ENCODE measurements at places on chromosomes 6 and 20.

DNA sequence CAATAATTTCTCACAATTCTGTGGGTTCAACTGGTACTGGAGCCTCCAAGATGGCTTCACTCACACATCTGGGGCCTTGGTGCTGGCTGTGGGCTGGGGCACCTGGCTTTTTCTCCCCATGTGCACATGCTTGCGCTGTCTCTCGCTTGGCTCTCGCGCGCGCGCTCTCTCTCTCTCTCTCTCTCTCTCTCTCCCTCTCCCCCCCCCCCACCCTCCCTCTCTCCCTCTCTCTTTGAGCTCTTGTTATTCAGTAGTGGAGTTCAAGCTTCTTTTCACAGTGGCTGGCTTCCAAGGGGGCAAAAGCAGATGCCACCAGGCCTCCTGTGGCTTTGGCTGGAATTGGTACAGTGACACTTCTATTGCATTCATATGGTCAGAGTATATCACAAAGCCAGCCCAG is 10.8 kb upstream of the TBCC start:
- no peak for DNase-seq

GRCh38 chr6:69895396-69895795 is 29.0 kb downstream of the COL19A1 start:
- DNase-seq: no peak

GRCh38 chr20:8601542-8601912 is 467.4 kb upstream of the PLCB4 start:
- no peak for DNase-seq

- DNase-seq: peak; percentile 85
Observed at GRCh38 chr6:121652726-121653623, 217.5 kb downstream of the GJA1 start.

DNA sequence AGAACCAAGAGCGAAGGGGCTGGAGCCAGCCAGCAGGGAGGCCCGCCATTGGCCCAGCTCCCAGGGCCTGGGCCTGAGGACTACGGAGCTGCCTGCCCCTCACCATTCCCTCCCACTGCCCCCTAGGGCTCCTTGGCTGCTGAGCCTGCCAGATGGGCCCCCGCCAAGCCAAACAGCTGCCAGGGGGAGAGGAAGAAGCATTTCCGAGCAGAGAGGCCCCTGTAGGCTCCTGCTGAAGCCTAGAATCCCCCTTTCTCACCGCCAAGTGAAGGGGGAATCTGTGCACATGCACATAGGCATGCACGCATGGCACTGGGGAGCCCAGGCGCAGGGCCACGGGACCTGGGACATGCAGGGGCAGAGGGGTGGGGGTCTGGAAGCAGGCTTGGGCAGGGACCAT is 28.5 kb upstream of the MRPS18A start:
- DNase-seq: no peak

- DNase-seq: no peak
Observed at GRCh38 chr20:19949195-19949867, 67.8 kb upstream of the NAA20 start.

DNA sequence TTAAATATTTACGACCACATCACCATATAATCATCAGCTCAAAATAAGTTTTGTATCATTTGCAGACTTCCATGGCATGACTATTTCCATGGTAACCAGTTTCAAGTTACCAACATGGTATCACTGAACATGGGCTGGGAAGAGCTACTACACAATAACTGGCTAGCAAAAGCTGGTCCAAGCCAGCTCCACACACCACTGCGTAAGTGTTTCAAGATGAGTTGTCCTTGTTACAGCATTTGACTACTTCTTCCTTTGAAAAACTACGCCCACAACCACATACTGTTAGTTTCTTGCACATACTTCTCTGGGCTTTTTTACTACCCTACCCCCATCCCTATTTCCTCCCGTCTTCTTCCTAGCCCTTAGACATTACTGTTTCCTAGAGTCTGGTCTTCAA is 8.5 kb downstream of the CD164 start:
- peak; percentile 45 for DNase-seq

GRCh38 chr20:54272901-54273488 is 65.1 kb downstream of the PFDN4 start:
- no peak for DNase-seq

DNA sequence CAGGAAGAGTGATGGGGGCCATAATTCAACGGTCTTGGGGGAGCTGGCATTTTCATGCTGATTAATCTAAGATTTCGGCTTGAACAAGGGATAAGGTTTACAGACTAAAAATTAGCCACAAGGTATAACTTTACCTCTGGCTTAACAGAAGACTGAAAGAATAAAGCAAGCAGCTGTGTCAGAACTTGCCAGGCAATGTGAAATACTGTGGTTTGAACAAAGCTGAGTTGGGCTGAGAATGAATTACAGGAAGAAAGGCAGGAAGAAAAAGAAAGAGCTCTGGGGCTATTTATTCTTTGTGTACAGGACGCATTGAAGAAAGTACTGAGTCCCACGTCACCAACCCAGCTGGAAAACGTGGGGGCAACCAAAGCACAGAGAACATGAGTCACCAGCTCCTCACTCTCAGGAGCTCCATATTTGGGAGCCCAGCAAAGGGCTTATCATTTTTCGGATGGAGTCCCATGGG is 121.5 kb upstream of the NEDD9 start:
- DNase-seq: no peak

DNA sequence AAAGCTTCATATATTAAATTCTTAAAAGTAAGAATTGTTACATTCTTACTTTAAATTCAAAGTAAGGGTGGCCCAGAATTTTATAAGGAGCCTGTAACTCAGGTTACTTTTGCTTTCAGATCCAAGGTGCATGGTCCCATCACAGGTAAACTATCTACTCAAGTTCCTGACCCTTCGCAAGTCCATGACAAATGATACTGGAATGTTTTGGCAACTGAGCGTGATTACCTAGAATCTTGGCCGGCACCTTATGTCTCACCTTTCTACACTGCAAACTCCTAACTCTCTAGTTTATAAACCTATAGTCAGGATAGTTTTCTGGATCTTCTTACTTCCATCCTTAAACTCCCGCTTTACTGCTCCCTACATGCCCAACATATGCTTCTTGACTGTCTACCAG is 67.9 kb upstream of the HMGN3 start:
- no peak for DNase-seq

DNA sequence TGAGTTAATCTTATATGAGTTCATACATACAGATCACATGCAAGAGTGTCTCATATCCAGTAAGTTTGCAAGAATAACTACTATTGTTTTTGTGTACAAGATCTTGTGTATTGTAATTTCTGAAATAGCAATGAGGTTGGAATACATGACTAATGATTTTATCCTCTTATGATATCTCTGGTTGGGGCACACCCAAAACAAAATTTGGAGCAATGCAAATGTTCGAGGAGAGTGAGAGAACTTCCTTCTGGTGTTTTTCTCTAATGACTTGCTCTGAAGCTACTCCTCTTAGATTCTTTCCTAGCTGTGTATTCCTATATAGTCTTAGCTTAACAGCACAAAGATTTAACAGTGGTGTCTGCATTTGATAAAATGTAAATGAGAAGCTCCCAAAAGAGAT is 252.5 kb downstream of the LAMA2 start:
- DNase-seq: no peak

GRCh38 chr6:105628156-105628860 is 225.4 kb upstream of the PREP start:
- DNase-seq: no peak

GRCh38 chr20:3420211-3420707 is 12.8 kb upstream of the DNAAF9 start:
- peak; percentile 76 for DNase-seq

- no peak for DNase-seq
Observed at GRCh38 chr6:6837541-6838080, 249.1 kb downstream of the LY86 start.

- DNase-seq: no peak
Observed at GRCh38 chr20:57389695-57390603, 1.2 kb upstream of the RBM38 start.

- no peak for DNase-seq
Observed at GRCh38 chr6:100435299-100435698, 29.4 kb downstream of the SIM1 start.

GRCh38 chr6:130574146-130574545 is 208.3 kb downstream of the TMEM200A start:
- DNase-seq: no peak

DNA sequence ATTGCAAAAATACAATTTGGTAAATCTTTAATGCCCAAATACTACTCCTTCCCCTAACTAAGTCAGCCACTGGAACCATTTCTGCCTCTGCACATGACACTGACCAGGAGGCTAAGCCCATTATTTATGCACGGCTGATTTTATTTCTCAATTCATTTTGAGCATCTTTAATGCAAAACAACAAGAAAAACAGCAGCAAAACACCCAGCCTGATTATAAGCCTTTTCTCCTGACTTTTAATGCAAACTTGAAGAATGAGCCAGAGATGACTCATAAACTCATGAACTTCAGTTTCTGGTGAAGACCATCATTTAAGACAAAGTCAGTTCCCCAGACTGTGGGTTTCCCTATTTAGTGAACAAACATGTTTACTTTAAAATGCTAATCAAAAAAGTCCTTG is 51.6 kb downstream of the CYP24A1 start:
- peak; percentile 11 for DNase-seq

GRCh38 chr6:154304191-154304590 is 52.4 kb downstream of the IPCEF1 start:
- DNase-seq: no peak

GRCh38 chr6:24666097-24666640 is 530 bp downstream of the TDP2 start:
- peak; percentile 10 for DNase-seq

GRCh38 chr6:119481976-119482375 is 132.4 kb upstream of the MAN1A1 start:
- DNase-seq: peak; percentile 10

GRCh38 chr6:79421001-79421411 is 116.2 kb downstream of the LCA5 start:
- peak; percentile 77 for DNase-seq

- no peak for DNase-seq
Observed at GRCh38 chr6:148924226-148925012, 177.6 kb downstream of the UST start.

- no peak for DNase-seq
Observed at GRCh38 chr6:148596891-148597455, 149.9 kb upstream of the UST start.

GRCh38 chr6:147022041-147022440 is 182.2 kb upstream of the STXBP5 start:
- no peak for DNase-seq

GRCh38 chr6:84428300-84428907 is 201.0 kb upstream of the CEP162 start:
- DNase-seq: peak; percentile 45

- no peak for DNase-seq
Observed at GRCh38 chr6:155710704-155711103, 255.1 kb upstream of the NOX3 start.

DNA sequence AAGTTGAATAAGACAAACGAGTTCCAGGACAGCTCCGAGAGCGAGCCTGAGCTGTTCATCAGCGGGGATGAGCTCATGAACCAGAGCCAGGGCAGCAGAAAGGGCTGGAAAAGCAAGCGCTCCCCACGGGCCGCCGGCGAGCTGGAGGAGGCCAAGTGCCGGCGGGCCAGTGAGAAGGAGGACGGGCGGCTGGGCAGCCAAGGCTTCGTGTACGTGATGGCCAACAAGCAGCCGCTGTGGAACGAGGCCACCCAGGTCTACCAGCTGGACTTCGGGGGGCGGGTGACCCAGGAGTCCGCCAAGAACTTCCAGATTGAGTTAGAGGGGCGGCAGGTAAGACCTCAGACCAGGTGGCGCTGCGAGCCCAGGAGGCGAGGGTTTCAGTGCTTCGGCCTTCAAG is 56.0 kb upstream of the TMEM181 start:
- DNase-seq: no peak

All from fibroblast of gingiva (primary cell).